Fibroblast of lung (primary cell): ENCODE measurements at places on chromosomes 11 and 22. TPM values are rescaled to one million over a fixed set of nuclear protein-coding genes. Genes with fewer than 3 reads are reported as not detected.

The THRSP gene
- under 0.01 TPM in 1 of 2 replicates, not detected in the other for total RNA-seq

The DCHS1 gene
- 11.0 and 23.9 TPM in 2 replicates for total RNA-seq

The TLCD5 gene
- total RNA-seq, result 9.8 and 13.2 TPM in 2 replicates

The TRIM6 gene
- total RNA-seq, result 4.9 and 8.6 TPM in 2 replicates

The CXCR5 gene
- total RNA-seq, result not detected in 2 replicates

The OR4D5 gene
- total RNA-seq, result not detected in 2 replicates

The OR5B12 gene
- total RNA-seq, result not detected in 2 replicates

The CASP5 gene
- total RNA-seq, result 0.17 and 0.26 TPM in 2 replicates

The VSIG10L2 gene
- total RNA-seq, result not detected in 2 replicates

The TMEM191B gene
- total RNA-seq, result under 0.01 and 4.1 TPM in 2 replicates

The SNX32 gene
- 2.3 and 3.1 TPM in 2 replicates for total RNA-seq

The OR8G1 gene
- not detected in 2 replicates for total RNA-seq

The TSSC4 gene
- total RNA-seq, result 48.7 and 51.1 TPM in 2 replicates

The TH gene
- total RNA-seq, result 0.17 TPM in 1 of 2 replicates, not detected in the other

The MPZL3 gene
- 0.26 and 0.33 TPM in 2 replicates for total RNA-seq
